Islet precursor cell (in vitro differentiated cells): ENCODE measurements at places on chromosomes 1 and 21.

DNA sequence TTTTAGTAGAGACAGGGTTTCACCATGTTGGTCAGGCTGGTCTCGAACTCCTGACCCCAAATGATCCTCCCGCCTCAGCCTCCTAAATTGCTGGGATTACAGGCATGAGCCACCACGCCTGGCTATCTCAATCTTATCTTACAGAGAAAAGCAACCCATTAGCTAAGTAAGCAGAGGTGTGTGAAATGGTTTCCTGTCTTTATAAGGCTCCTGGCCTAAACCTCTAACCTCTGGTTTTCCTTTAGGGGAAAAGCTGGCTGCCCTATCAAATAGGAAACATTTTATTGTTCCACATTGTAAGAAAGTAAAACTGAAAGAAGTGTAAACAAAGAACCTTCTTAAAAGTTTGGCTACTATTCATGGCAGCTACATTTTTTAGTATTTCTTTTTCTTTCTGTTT, 78.3 kb upstream of the MORC3 start:
- DNase-seq = no peak

GRCh38 chr1:207997486-207998268, 86.8 kb upstream of the CD34 start:
- DNase-seq = peak; percentile 77

DNA sequence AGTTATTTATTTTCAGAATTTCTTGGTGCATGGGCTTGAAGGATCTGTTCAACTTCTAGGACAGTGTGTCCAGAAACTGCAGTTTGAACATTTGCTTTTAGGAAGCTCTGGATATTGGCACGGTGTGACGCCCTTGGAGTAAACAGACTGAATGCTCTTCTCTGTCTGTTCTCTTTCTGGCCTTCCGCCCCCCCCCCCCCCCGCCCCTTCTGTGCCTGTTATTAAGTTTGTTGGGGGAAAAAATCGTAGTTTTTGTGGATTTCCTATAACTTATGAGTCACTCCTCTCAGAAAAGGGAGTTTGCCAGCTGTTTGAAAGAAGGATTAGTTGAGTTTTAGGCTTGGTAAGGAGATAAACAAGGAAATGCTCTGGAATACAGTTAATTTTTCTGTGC, 1.2 kb downstream of the KCTD3 start:
- DNase-seq = no peak

DNA sequence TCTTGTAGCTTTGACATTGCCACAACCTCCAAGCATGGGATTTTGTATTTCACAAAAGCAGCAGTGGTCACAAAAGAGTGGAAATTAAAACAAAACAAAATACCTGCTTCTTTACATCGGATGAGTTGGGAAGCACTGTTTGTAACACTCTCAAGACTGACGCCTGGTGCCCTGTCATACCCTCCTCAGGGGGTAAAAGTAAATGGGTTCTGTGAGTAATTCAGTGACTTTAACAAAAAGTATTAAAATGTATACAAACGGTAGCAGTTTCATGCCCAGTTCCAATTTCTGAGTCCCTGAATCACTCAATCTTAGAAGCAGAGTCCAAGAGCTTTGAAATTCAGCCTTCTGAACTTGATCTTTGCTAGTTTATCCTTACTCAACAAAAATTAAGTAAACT, 152.5 kb downstream of the TIAM1 start:
- no peak for DNase-seq

DNA sequence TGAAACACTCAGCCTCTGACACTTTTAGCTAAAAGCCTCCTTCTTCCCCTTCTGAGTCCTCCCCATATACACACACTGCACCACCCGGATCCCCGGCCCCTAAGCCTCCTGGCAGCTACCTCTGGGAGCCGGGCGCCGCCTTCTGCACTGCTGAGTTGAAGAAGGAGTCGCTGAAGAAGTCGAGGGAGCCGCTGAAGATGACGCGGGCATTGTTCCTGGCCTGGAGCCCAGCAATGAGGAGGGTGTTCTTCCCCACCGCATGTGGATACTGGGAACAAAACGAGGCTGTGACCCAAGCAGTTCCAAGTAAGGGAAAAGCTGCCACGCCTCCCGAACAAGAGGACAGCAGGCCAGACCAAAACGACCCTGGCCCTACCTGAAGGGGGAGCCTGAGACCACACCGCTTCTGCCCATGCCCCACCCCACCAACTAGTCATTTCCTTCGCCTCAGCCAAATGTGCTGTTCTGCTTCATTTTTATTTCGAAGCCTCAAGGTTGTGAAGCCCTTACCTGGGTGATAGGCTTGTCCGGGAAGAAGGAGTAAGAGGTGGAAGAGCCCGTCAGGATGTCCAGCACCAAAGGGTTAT, 7.0 kb downstream of the DDOST start:
- DNase-seq = no peak

DNA sequence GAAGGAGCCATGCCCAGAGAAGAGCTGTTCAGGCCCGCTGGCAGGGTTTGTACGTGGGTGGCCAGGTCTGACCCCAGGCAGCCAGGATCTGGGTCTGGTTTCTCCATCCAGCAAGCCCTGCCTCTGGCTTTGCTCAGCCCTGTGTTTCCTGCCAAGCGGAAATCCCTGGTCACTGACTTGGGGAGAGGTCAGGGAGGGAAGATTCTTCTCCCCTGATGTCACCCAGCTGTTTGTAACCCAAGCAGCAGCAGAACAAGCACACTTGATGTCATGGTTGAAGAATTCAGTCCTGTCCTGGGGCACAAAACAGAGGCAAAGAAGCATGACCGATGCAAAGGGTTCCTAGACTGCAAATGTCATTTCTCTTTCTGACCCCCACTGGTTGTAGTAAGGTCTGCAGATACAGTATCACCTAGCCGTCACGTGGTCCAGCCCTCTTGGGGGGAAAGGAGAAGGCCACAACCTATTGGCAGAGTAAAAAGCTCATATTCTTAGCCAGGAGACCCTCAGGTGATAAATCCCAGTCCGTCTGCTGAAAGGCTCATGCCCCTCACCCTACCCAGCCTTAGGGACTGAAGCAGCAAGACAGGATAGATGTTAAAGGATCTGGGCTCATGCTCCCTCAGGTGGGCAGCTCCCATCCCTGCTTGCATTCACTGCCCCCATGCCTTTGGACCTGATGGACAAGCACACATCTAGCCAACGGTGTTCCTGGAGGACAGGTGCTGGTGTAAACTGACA, 120.9 kb downstream of the SYT2 start:
- peak; percentile 100 for DNase-seq

- DNase-seq = peak; percentile 73
These were observed 1.0 kb upstream of the DCAF6 start for GRCh38 chr1:167935216-167936067.

GRCh38 chr1:117886101-117886795, 43.2 kb downstream of the GDAP2 start:
- no peak for DNase-seq

DNA sequence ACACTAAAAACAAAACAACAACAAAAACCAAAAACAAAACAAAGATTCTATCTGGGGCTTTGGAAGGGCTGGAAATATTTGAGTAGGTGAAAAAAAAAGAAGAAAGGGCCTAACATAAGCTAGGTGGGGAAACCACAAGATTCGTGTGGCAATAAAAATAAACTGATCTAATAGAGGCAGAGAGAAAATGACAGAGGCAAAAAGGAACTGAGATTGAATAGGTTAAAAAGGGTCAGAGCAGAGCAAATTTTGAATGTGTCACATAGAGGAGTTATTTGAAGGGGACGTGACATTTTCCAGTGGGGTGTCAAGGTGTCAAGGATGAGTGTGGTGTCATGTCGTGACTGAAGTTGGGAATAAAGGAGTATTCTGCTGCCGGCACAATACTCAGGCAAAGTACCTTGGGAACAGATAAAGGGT, 65.2 kb upstream of the RALGPS2 start:
- no peak for DNase-seq

GRCh38 chr1:33342041-33342723, 21.3 kb upstream of the A3GALT2 start:
- DNase-seq = peak; percentile 94

DNA sequence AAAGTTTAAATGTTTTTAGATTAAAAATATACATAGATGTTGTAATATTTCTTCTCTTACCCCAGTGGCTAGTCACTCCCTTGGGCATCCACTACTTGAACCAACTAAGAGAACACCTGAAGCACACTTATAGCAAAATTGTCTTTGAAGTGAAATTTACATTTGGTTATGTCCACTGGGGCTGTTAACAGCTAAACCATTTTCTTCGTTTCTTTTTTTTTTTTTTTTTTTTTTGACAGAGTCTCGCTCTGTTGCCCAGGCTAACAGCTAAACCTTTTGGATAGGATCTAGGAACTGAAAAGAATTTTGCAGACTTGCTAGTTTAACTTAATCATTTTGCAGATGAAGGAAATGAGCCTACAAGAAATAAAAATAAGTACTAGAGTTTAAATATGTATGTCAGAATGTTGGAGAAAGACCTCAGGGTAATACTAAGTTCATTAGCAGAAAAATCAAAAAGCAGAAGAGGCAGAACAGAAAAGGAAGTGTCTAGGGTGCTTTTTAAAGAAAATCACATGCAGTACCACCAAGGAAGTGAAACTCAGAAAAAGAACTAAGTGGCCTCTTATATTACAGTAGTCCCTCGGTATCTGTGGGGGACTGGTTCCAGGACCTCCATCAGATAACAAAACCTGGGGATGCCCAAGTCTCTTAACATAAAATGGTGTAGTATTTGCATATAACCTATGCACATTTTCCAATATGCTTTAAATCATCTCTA, 11.8 kb downstream of the DRAM2 start:
- DNase-seq = no peak

- no peak for DNase-seq
These were observed 8.4 kb downstream of the HMGB4 start for GRCh38 chr1:33872275-33872674.
